CD8-positive, alpha-beta memory T cell (primary cell): ENCODE measurements at places on chromosomes 1 and 21.

- no peak for DNase-seq
These were observed 83.0 kb upstream of the GADD45A start for GRCh38 chr1:67601955-67602354.

GRCh38 chr1:3034162-3034561 lies 12.9 kb downstream of the ACTRT2 start:
- DNase-seq: no peak

DNA sequence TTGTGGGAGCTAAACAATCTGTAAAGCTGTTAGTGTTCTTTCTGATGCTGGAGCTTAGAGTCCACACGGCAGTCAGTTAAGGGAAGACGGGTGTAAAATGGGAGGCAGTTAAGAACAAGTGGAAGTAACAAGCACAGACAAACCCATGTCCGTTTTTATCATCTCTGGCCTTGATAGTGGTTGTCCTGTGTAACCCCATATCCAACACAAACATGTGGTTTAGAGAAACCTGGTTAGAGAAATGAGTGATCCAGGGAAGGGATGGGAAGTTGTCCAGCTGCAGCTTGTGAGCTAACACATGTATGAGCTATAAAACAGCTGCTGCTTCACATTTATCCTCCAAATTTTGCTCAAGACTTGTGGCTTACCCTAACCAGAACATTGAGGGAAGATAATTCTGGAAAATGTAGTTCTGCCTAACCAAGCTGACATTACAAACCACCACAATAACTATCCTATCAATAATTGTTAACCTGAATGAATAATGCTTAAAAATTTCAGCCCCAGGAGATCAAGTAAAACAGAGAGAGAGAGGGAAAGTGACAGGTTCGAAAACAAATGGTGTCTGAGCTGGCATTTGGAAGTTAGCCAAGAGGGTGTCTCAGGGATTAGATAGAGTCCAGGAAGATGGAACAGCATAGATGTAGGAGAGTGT lies 10.6 kb upstream of the C1orf162 start:
- no peak for DNase-seq

DNA sequence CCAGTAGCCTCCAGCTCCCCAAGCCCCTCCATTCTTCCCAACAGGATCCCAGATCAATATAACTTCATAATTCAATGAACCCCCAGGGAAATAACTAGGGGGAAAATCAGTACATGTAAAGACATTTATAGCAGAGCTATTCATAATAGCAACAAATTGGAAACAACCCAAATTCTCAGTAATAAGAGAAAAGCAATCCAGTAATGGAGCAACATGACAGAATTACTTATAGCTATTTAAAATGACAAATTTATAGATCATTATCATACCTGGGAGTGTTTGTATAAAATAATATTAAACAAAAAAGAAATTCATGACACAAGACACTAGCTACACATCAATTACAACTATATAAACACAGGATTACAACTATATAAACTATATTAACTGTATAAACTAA lies 20.2 kb downstream of the PLEKHA6 start:
- DNase-seq: no peak

DNA sequence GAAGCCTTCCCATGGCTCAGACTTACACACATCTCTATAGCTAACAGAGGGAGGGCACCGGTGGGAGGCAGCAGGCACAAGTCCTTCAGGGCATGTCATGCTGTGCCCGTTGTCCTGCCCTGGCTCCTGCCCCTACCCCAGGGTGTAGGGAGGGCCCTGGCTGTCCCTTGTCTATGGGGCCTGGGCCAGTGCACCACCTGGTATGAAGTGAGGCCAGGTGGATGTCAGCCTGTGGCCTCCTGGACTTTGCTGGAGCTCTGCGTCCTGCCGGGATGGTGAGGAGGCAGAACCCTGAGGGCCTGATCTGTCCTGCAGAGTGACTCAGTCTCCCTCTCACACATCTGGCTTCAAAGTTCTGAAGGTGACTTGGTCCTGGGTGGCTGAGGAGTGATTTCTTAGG lies 47.3 kb upstream of the GPR37L1 start:
- no peak for DNase-seq

DNA sequence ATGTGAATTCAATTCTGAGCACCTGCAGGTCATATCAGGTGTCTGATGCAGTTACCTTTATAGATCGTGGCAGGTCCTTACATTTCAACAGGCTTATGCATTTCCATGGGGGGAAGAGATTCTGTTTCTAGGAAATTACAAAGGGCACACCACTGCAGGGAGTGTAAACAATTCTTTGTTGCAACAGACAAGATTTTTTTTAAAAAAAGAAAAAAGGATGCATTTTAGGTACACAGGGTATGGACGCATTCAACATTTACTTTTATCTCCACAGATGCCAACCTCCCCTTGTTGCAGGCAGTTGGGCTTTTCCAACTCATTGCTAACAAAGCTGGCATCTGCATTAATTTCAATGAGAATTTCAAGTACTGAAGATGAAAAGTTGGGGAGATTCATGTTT lies 13.5 kb upstream of the TEKT2 start:
- DNase-seq: no peak
